NCI-H1930 (cell line): ENCODE measurements at places on chromosomes 3 and 15.

GRCh38 chr3:194572143-194572789 lies 61.0 kb downstream of the TMEM44 start:
- no peak for DNase-seq

GRCh38 chr3:191136347-191136746 lies 62.7 kb upstream of the OSTN start:
- DNase-seq: no peak

- DNase-seq: no peak
Observed at GRCh38 chr3:134675726-134676256, 25.0 kb upstream of the KY start.

DNA sequence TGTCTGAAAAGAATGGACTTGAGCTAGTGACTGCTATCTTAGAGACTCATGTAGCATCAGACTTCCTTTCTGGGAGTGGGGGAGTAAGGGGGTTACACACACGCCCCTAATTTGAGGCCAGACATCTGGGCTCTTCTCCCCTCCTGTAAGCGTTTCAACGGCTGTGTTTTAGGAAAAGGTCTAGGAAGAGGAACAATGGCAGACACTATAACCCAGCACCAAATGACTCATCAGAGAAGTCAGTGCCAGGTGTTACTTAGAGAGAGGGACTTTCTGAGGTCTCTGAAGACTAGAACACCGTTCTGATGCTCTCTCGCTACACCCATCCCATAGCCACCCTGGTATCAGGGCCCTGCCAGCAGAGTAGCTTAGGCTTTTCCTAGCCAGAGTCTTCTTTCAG lies 65.5 kb downstream of the SSUH2 start:
- no peak for DNase-seq

DNA sequence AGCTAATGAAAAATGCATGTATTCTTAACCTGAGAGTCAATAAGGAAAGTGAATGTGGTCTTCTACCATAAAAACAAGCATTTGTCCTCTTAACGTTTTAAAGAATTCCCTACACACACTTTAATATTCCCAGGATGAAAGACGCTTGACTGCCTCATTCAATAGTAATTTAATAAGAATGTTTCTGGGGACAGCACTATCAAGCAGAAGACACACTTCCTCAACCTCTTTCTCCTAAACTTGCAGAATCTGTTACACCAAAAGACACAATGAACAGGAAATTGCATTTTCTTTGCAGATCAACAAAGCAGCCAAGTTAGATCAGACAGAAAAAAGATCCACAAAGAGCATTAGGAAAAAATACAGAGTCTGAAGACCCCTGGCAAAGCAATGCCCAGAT lies 97.7 kb downstream of the PLCH1 start:
- DNase-seq: no peak

- DNase-seq: no peak
Observed at GRCh38 chr15:43998607-43999006, 171.8 kb downstream of the WDR76 start.

GRCh38 chr15:55694652-55695150 lies 48.3 kb downstream of the PRTG start:
- no peak for DNase-seq

- no peak for DNase-seq
Observed at GRCh38 chr3:133264920-133265319, 134.9 kb upstream of the BFSP2 start.

DNA sequence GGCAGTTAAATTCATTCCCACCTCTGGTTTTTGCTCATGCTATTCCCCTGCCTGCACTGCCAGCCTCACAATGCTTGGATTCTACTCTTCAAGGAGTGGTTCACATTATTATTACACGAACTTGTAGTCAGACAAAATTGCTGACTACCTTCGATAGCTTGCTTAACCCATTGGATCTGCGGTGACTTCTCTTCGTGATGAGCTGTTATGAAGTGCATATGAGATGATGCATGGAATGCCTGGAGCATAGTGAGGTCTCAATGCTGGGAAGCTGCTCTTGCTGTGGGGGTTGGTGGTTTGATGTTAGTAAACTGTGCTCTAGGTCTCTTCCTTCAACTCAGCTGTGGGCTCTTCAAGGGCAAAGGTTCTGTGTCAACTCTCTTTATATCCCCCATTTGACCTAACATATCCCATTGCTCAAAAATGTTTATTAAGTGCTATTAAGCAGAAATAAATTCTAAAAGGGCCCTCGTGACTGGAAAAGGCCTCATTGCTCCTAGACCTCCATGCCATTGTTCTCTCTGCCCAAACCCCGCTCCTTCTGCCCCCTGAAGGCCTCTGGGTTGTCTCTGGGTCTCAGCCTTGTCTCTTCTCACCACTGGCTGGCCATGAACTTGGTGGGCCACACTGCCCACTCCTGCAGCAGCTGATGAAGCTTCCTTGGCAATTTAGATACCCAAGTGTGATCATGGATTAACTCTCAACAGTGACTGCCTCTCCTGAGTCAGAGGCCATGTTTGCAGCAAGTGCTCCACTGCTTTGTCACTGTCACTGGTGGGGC lies 4.5 kb upstream of the SLCO2A1 start:
- DNase-seq: no peak

GRCh38 chr3:66303491-66303901 lies 82.7 kb downstream of the SLC25A26 start:
- DNase-seq: no peak

DNA sequence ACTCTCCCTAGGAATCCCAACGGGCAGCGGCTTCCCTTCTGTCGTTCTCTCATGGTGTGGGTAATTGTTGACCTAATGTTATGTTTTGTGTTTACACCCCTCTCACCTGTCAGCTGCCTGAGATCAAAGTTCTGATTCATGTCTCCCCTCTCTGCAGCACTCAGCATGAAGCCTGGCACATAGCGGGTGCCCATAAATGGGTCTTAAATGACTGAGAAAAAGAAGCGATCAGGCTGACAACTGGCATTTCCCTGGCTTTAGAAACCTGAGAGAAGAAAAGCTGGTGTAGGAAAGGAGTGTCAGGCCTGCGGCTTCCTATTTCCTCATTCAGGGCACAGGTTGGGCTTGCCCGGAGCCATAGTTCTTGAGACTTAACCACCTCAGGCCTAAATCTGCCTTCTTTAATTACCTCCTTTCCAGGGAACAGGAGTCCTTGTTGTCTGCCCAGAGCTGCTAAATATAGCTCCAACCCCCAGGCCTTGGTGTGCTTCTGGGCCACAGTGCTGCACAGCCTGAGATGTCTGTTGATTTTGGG lies 31.8 kb downstream of the LPP start:
- DNase-seq: no peak

DNA sequence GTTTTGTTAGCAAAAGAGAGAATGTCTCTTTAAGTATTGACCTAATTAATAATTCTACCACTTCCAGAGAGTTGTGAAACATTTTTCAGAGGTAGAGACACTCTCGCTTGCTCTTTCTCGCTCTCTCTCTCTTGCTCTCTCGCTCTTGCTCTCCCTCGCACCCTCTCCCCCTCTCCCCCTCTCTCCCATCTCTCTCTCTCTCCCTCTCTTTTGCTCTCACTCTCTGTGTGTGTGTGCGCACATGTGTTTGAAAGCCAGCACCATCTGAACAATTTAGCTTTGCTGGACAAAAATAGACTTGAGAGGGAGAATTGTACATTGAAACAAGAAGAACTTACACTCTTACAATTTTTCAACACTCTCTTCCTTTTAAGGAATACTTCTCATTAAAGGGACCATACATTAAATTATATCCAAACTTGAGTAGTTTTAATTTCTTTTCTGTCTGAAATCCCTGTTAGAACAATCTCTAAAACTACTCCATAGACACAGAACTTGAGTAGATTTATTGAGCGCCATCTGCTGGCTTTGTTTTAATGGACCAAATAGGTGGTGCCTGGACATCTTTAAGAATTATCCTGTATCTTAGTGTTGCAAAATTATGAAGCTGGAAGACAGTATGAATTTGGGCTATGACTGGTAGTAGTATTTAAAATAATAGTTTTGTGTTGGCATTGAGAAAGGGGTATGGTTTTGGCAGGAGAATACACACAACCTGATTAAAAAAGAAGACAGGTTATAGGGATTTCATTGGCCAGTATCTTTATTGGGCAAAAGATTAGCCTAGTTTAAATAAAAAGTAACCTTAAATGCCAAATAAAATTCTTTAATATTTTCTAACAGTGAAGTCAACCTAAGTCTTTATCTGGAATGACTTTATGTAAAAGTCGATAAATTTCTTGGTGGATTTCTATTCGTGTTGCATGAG lies 124.6 kb downstream of the AKAP13 start:
- DNase-seq: peak; percentile 1

GRCh38 chr3:18808429-18808828 lies 339.9 kb upstream of the KCNH8 start:
- DNase-seq: no peak

- no peak for DNase-seq
Observed at GRCh38 chr3:158725348-158726011, 6.8 kb downstream of the RARRES1 start.

DNA sequence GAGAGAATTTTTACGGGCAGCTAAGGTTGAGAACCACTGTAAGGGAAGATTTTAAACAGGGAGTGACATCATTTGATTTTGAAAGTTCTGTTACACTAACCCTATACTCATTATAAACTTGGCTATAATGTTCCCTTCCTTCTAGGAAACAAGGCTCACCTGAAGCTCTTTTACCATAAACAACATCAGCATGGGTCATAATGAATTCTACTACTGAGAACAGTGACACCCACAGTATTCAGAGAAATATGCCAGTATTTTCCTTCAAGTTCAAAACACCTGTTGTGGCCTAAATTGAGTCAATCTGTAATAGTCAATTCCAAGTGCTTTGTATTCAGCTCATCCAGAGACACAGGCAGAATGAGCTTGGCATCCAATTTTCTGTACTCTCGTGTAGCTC lies 175.3 kb upstream of the STT3B start:
- no peak for DNase-seq

DNA sequence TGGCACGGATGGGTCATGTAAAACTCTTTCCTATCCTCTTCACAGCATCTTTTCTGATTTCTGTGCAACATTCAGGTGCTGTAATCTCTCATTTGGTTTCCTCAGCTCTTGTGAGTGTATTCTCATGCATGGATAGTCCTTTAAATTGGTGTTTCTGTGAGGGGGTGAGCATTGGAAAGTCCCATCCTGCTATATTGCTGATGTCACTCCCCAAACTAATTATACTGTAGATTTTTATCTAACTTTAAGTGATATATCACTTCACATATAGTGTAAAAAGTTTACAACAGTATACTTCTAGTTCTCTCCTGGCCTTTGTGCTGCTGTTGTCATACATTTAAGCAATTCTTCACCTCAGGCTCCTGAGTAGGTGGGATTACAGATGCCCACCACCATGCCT lies 102.7 kb downstream of the GLDN start:
- DNase-seq: no peak

DNA sequence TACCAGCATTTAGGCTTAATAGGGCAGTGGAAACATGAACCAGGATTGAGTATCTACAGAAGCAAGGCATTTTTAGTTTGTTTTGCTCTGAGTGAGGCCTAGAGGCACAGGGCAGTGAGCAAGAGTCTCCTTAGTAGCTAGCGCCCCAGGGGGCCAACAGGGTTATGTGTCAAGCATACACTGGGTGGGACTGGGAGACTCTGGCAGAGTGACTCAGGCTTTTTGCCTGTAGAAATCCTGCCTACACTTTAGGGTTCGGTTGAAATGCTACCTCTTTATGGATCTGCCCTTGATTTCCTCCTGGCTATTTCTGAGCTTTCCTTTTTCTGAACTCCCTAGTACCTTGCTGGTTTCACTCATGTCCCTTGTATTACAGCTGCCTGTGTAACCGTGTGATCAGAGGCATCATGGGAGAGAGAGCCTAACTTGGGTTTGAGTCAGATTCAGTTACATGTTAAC lies 72.2 kb downstream of the TOP2B start:
- DNase-seq: no peak

DNA sequence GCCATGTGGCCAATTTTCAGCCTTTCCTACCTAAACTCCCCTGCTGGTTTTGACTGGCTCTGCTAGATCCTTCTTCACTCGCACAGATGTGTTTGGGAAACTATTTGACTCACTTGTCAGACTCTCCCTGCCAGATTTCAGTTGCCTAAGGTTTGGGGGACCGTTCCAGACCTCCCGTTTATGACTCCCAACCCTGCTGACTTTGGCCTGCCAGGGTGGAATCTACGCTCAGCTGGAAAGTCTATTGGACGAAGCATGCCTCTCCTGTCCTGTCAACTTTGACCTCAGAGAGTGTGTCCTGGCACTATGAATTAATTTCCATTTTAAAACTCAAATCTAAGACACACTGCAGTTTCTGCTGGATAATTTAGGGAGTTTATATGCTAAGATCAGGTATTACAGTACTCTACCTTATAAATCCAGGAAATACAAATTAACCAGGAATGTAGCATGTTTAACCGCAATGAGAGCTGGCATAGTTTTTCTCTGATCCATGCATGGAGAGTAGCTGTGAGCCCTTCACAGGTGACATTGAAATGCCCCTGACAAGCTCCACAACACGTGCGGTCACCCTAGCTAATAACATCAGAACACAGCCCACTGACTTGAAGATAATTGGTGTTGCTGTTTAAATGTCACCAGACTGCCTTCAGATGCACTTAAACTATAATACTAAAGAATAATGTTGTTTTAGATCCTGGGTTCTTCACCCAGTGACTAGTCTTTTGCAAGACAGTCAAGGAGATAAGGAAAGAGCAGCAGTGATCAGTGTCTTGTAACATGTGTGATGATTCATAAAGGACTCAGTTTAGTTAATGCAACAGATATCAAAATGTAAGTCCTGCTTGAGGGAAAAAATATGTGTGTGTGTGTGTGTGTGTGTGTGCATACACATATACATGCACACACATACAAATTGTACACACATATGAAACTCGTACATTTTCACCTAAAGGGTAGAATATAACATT lies 223.0 kb upstream of the MCTP2 start:
- DNase-seq: no peak
